ENCODE measurements at places on chromosomes 12 and 14. TPM values are rescaled to one million over a fixed set of nuclear protein-coding genes. Genes with fewer than 3 reads are reported as not detected.

Gene SLC4A8
- 1.5 TPM for total RNA-seq

DNA sequence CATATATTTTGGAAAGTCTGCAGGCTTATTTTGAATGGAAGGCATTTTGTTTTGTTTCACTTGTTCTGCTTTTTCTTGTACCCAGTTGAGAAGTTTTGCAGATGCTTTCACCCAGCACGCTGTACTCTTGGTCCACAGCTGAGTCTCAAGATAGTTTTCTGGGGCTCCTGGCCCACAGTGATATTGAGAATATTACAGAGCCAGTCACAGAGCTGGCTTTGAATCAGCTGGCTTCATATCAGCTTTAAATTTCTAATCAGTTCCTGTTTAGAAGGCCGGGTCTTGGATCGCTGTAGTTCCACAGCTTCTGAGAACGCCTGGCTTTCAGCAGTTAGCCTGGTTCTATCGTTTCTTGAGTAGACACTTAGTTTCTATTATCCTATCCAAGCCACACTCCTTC, 32.5 kb upstream of the PARP11 start:
- DNase-seq = no peak

DNA sequence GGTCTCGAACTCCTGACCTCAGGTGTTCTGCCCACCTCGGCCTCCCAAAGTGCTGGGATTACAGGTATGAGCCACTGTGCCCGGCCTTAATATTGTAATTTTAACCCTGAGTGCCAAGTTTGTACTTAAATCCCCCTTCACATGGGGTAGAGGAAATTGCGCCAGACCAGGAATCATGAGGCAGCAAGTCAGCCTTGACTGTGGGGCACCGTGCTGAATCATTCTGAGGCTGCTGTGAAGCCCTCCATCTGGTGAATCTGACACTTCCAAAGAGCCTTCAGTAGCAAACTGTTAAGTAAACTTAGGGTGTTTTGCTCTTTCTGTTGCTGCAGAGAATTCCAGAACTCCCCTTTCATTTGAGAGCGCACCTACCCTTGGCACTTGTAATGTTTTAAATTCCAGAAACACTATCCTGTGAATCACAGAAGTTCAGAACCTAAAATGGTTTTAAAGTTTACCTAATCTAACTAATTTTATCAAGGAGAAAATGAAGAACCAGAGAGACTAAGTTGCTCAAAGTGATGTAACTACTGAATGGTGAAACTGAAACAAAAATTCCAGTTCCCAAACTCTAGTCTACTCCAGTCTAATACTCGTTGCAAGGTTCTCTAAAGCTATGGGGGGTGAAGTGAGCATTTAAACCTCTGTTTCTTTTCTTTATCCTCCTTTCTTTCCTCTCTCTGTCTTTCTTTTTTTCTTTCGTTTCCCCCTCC, 7.5 kb downstream of the HEBP1 start:
- DNase-seq = no peak

DNA sequence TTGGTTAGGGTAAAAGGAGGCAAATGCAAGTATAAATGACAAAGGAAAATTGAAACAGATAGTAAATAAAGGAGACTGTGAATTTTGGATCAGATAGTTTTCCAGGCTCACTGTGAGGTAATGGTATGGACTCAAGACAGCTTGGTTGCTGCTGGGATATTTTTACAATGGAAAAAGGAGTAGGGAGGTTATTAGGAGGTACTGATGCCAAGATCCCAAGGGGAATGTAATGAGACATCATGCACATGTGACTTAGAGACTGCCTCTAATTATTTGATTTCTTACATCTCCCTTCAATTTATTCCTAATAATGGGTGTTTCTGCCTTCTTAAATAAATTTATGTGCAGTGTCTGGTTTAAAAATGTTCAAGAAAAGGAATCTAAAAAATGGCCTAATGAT, 56.9 kb downstream of the TAOK3 start:
- no peak for DNase-seq

DNA sequence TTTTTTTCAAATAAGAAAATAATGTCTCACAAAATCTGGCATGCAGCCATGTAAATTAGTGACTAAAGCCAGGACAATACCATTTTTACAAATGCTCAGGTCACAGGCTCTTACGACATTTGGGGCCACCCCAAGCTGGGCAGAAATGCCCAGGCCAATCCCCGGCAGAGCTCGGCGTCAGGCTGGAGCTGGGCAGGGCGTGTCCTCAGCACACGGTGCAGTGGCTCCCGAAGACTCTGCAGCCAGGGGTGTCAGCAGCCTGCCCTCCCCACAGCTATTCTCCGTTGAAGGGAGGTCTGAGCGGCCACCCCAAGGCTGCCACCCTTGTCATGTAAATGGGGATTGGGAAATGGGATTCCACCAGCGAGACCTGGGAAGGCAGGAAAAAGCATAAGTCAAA, 158.6 kb downstream of the DICER1 start:
- no peak for DNase-seq

DNA sequence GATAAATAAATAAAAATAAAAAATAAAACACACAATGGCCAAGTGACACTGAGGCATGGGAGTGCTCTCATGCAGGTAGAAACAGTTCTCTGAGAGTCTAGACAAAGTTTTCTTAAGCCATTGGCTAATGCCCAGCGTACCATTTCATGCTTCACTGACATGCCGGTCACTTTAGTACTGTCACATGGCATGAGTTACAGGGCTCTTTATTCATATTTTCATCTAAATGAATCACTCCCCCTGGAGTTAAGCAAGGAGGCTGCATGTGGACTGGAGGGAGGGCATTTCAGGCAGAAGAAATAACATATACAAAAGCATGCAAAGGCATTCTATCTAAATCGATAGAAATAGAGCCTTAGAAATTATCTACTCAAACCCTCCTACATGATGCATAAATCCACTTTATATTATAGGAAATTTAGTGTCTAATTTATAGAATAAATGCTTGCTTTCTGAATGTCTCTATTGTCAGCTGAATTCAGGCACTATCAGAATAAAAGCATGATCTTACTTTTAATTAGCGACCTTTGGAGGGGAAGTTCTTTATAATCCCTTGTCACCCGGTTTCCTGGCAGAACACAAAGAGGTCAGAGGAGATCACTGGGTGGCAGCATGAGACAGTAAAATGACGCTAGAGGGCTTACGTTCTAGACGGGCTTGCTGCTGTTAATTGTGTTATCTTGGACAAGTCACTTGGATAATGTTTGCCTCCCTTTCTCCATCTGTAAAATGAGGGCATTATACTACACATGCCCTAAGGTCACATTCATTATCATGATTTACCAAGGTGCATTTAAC, 17.5 kb downstream of the DYRK4 start:
- no peak for DNase-seq
